Cerebellar nuclear complex (tissue), 1 donor: ENCODE measurements at places on chromosomes 1 and 21.

- DNase-seq = no peak
These were observed 213.9 kb downstream of the PATJ start for GRCh38 chr1:61956016-61956645.

DNA sequence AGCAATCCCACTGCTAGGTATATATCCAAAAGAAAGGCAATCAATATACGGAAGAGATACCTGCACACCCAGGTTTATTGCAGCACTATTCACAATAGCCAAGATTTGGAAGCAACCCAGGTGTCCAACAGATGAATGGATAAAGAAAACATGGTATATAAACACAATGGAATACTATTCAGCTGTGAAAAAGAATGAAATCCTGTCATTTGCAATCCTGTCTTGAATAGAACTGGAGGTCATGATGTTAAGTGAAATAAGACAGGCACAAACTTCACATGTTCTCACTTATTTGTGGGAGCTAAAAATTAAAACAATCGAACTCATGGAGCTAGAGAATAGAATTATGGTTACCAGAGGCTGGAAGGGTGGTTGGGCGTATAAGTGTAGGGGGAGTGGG lies 101.0 kb downstream of the OSBPL9 start:
- DNase-seq = no peak

GRCh38 chr1:56094168-56094567 lies 485.2 kb downstream of the PLPP3 start:
- DNase-seq = no peak

- DNase-seq = no peak
These were observed 24.2 kb upstream of the LEFTY2 start for GRCh38 chr1:225965231-225965630.

DNA sequence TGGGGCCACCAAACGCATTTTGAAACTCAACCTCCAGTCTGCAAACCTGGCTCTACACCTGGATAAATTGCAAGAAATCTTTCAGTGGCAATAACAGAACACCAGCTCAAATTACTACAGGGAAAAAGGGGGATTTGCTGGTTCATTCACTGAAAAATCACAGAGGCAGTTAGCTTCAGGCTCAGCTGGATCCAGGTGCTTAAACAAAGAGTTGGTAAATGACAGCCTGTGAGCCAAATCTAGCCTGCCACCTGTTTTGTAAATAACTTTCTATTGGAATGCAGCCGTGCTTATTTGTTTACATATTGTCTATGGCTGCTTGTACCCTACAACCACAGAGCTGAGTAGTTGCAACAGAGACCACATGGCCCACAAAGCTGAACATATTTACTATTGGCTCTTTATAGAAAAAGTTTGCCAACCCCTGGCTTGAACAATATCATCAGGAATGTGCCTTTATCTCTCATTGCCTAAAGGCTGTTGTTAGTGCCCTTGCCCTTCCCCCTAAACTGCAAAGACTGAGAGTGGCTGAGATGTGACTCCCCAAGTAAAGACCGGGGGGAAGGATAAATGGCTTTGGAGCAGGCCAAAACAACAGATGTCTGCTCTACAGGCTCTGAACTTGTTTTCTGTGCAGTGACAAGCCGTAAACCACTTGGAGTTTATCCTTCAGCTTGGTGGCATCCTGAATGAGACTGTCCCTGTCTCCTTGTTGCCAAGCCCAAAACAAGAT lies 21.5 kb upstream of the PTPRF start:
- peak; percentile 24 for DNase-seq

DNA sequence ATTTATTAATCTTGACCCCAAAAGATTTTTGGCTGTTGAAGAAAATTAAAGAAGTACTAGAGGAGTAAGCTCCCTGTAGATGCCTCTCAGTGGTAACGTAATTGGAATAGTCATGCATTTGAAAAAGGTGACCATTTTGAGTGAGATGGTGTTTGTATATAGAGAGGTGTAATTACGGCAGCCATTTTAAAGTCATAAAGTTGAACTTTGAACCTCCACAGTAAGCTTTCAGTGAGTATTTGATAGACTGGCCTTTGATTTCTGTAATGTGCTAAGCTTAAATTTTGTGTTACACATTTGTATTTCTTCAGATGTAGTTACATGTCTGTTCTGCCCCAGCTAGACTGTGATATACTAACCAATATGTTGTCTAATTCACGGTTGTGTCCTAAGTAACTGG lies 21.5 kb upstream of the TMCO2 start:
- DNase-seq = no peak

DNA sequence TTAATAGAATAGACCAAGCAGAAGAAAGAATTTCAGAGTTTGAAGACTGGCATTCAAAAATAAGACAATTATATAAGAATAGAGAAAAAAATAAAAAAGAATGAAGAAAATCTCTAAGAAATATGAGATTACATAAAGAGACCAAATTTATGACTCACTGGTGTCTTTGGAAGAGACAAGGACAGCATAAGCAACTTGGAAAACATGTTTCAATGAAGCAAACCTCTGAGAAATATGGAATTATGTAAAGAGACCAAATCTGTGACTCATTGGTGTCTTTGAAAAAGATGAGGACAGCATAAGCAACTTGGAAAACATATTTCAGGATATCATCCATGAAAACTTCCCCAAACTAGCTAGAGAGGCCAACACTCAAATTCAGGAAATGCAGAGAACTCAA lies 60.4 kb upstream of the LYPLAL1 start:
- no peak for DNase-seq

DNA sequence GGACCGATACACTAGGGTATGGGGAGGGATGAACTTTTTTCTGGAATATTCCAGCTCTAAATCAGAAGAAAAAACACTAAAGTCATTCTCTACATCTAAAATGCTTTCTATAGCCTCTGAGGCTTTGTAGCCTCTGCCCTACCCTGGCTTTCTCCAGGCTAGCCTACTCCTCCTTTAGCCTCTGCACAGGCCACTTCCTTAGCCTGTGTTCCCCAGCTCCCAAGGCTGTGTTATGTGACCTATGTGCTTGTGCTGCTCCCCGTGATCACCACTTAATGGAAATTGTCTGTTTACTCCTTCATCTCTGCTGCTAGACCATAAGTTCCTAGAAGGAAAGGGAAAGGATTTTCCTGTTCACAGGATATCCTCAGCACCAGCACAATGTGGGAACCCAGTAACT lies 92.8 kb downstream of the SEC16B start:
- DNase-seq = no peak

- no peak for DNase-seq
These were observed 73.5 kb downstream of the ASTN1 start for GRCh38 chr1:177091040-177091439.
